Activated naive CD8-positive, alpha-beta T cell treated with anti-CD3 and anti-CD28 coated beads, Interleukin-2, amount 50 U/mL, for 24 hours (primary cell): ENCODE measurements at places on chromosomes 6 and 20.

GRCh38 chr20:17470521-17470920 is 60.7 kb downstream of the BFSP1 start:
- no peak for DNase-seq

DNA sequence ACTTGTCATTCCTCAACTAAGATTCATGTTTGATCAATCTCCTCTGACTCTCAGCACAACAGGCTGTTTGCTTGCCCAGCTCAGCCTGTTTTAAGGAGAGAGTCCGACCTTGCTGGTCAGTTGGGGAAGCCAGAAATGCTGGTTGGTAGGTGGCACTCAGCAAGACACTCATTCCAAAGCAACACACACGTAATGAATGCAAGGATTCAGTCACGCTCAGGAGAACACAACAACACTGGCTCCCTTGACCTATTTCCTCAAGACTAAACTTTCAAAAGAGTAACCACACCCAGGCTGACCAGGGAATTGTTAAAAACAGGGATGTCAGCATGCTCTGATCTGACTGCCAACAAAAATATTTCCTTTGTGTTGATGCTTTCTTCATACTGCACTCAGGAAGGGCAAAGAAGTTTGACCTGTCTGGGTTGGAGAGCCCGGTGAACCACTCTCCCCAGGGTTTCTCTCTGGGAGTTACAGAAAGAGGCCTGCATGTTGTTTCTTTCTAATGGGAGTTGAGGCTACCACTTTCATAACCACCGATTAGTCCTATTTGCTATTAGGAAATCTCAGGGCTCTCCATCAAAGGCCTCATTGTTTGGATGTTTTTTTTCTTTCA is 25.6 kb upstream of the PREP start:
- DNase-seq = no peak

DNA sequence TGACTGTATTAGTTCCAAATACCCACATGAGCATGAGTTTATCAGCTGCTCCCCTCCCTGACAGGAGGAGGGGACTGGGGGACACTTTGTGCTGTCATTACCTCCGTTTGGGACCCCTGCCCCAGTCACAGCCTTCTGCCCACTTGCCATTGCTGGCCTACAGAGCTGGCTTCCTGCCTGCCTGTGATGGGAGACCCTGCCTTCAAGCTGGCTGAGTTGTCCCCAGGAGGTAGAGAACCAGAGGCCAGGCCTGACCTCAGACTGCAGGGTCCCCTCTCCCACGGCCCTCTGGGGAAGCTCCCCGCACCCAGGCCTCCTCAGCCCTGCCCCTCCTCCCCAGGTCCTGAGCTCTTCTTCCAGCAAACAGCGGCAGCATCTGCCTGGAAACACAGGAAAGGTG is 105.5 kb downstream of the JPH2 start:
- DNase-seq = no peak

GRCh38 chr6:78810698-78811097 is 56.7 kb upstream of the IRAK1BP1 start:
- no peak for DNase-seq

DNA sequence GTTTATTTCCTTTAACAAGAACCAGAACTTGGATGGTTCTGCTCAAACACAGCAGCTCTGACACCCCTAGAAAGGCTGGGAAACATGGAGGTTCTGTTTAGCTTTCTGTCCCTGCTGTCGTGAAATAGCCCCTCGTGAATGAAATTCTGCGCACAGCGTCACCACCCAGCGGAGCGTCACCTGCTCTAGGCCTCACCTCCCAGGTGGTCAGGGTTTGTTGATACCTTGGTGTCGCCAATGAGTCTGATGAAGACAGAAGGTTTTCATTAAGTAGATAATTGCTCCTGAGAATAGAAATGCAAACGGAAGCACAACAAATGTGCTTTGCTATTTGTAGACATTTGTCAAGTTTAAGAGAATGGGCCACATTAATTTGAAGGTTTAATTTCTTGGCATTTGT is 135.1 kb downstream of the EDN3 start:
- no peak for DNase-seq

GRCh38 chr6:163579880-163580295 is 165.4 kb downstream of the QKI start:
- DNase-seq = no peak

DNA sequence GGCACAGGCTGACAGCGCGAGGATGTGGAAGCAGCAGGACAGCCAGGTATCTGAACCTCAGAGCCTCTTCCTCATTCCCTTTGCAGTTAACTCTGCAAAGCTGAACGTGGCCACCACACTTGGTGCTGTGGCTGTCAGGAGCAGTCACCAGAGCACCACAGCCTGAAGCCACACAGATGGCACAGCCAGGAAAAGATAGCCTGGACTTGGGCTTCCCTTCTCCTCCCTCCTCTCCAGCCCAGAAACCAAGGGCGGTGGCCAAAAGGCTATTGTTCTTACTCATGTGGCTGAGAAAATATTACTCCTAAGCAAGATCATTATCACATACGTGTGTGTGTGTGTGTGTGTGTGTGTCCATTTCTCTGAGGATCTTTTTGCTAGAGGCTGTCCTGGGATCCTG is 39.8 kb downstream of the CD164 start:
- DNase-seq = no peak

- DNase-seq = peak; percentile 55
Observed at GRCh38 chr6:30883685-30884520, at the start of gene DDR1. TSS of gene DDR1 (plus strand) at chr6:30884519. CDS start at chr6:30888730, 4,211 bp downstream.

DNA sequence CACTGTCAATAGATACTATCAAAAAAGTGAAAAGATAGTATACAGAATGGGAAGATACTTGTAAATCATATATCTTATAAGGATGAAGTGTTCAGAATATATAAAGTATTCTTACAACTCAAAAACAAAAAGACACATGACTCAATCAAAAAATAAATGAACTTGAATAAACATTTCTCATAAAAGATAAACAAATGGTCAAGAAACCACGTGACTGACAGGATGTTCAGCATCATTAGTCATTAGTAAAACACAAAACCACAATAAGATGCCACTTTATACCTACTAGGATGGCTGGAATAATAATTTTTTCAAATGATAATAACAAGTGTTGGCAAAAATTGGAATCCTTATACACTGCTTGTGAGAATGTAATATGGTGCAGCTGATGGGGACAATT is 729.1 kb upstream of the HS3ST5 start:
- no peak for DNase-seq

DNA sequence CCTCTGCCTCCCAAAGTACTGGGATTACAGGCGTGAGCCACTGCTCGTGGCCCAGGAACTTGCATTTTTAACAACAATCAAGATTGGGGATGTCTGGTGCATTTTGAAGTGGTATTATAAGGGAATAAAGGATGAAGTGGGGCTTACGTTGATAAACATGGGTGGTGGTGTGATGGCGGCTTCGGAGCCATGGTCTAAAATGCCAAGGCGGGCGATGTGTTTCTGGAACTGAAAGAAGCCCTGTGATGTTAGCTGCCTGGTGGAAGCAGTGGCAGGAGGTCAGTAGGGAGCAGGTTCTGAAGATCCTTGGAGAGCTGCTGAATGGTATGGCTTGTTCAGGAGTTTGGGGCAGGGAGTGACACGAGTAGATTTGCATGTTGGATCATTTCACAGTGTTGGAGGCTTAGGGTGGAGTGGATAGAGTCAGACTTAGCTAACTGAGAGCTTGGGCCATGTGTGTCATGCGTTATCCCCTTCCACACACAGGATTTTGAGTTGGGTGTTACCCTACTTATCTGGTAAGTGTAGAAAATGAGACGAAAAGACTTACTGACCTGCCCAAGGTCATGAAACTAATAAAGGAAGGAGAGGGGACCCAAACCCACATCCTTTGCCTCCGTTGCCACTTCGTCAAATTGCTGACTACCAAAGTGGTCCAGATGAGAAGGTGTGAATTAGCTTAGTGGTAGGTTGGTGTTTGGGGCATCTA is 1.5 kb downstream of the NELFCD start:
- DNase-seq = no peak

DNA sequence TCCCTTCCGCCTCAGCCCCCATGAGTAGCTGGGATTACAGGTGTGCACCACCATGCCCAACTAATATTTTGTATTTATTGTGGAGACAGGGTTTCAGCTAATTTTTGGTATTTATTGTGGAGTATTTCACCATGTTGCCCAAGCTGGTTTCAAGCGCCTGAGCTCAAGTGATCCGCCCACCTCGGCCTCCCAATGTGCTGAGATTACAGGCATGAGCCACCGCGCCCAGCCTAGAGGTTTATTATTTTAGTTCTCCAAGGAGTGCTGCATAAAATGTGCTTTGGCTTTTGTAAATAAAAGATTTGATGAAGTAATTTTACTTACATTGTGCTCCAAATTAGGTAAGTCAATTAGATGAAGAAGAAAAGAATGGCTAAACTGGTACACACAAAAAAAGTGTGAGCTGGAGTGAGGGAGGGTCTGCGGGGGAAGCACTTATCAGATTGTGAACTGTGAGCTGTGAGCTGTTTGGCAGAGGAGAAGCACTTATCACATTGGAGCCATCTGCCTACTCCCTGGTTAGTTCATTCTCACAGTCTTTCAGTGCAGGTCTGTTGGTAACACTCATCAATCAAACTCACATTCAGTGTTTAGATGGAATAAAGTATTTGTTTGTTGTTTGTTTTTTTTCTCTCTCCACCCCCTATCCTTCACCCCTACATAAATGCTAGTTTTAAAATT is 398.0 kb downstream of the EPHA7 start:
- no peak for DNase-seq

- no peak for DNase-seq
Observed at GRCh38 chr6:139184047-139184446, 49.2 kb downstream of the HECA start.

- DNase-seq = no peak
Observed at GRCh38 chr20:11178946-11179654, 505.3 kb upstream of the JAG1 start.

DNA sequence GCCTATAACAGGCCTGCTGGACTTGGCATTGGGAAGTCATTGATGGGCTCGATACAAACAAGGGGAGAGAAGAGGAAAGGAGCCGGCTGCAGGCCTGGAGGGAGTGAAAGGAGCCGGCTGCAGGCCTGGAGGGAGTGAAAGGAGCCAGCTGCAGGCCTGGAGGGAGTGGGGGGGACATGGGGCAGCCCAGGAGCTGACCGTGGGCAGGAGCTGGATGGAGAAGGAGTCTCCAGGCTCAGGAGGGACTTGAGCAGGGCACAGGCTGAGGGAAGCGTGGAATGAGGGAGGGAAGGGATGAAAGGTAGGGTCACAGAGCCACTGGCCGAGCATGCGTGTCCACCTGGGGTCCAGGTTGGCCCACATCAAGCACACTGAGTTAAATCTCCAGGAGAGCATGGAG is 32.0 kb downstream of the RPP40 start:
- no peak for DNase-seq

DNA sequence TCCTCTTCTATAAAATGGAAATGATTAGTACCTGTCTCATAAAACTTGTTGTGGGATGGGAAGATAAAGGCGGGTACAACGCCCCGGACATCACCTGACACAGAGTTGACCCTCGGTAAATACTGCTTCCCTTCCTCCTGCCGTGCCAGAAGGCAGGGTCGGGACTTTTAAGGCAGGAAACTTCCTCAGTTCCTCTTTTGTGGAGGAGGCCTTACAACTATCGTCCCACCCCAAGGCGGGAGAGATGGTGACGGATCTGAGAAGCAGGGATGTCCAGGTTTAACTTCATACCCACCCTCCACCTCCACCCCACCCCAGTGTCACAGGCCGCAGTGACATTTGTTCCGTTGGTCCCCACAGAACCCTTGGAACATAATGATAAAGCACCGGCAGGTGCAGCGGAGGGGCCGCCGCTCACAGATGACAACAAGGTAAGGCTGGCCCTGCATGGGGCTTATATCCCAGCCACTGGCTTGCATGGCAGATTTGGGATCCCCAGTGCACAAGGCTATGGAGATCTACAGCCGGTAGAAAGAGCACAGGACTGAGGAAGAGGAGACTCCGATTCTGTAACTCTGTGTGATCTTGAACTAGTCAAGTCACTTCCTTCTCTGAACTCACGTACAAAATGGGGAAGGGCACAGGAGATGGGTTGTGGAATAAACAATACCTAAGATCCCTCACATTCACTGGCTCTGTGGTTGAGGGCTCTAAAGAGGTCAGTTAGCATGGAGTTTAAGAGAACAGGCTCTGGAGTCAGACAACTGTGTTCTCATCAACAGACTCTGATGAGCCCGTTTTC is 764 bp downstream of the DNTTIP1 start:
- peak; percentile 21 for DNase-seq

DNA sequence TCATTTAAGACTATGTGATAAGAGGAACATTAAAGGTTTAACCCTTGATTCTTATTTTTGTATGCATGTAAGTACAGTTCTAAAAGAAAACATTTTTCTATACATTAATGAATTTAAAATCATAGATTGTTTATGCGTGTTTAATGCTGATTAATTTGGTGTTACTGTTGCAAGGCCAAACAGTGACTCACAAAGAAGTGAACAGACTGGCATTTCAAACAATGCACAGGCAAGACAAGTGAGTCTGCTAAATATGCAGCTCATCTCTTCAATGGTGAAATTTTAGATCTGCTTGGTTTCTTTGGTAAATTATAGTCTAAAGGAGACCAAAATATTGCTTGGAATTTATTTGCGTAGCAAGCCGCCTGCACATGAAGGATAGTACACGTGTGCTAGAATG is 417.4 kb upstream of the SOX4 start:
- no peak for DNase-seq

DNA sequence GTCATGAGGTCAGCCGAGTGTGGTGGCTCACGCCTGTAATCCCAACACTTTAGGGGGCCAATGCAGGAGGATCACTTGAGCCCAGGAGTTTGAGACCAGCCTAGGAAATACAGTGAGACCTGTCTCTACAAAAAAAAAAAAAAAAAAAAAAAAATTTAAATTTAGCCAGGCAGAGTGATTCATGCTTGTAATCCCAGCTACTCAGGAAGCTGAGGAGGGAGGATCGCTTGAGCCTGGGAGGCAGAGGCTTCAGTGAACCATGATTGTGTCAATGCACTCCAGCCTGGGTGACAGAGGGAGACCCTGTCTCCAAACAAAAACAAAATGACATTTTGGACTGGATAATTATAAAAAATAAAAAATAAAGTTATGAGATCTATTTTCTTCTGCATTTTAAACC is 56.2 kb downstream of the ADGRF1 start:
- DNase-seq = no peak

GRCh38 chr6:80091506-80091905 is 15.0 kb upstream of the BCKDHB start:
- no peak for DNase-seq

- DNase-seq = no peak
Observed at GRCh38 chr20:22966787-22967464, 68.2 kb upstream of the SSTR4 start.

DNA sequence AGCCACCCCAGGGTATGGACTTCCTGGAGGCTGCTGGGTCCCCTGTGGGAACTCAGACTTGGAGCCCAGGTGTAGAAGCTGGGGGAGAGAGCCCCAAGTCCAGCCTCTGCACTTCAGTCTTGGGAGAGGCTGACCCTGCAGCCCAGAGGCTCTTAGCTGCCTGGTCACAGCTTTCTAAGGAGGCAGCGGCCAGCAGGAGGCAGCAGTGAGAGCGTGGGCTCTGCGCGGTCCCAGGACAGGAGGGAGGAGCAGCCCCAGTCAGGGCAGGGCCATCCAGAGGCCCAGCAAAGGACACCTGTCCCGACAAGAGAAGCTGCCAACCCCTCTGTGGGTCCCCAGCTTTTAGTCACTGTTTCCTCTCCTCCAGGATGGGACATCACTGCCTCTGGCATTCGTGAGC is 9.4 kb downstream of the TREML2 start:
- peak; percentile 38 for DNase-seq

GRCh38 chr6:44221961-44222335 is 1.4 kb upstream of the SLC29A1 start:
- no peak for DNase-seq

- DNase-seq = no peak
Observed at GRCh38 chr6:50935442-50935841, 116.8 kb downstream of the TFAP2B start.

GRCh38 chr6:20960067-20960466 is 425.8 kb downstream of the CDKAL1 start:
- DNase-seq = no peak

- no peak for DNase-seq
Observed at GRCh38 chr6:163329991-163330390, 84.5 kb upstream of the QKI start.
